ENCODE measurements at places on chromosomes 4 and X. TPM values are rescaled to one million over a fixed set of nuclear protein-coding genes. Genes with fewer than 3 reads are reported as not detected.

The PAGE2 gene
- not detected for total RNA-seq

The GLRA3 gene
- total RNA-seq, result 0.28 TPM

The LGI2 gene
- 3.1 TPM for total RNA-seq

GRCh38 chr4:140168474-140168873, 14.5 kb upstream of the MAML3 start:
- DNase-seq, result no peak

- no peak for DNase-seq
These were observed 107.5 kb upstream of the MAGEC2 start for GRCh38 chrX:142312591-142312990.

- DNase-seq, result no peak
These were observed 28.9 kb downstream of the LNX1 start for GRCh38 chr4:53562409-53562808.

DNA sequence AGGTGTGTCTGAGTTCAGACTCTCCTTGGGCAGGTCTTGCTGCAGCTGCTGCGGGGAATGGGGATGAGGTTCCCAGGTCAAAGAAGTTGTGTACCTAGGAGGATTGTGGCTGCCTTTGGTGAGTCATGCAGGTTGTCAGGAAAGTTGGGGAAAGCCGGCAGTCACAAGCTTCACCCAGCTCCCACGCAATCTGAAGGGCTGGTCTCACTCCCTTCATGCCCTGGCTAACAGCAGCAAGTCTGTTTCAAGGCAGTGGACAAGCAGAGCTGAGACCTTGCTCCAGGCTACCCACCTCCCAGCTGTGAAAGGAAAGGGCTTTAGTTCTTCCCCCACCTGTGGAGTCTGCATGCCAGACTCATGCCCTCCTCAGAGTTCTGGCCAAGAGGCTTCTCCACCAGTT, 287.2 kb downstream of the DTHD1 start:
- DNase-seq, result no peak

Data from H7 (cell line).